Activated CD4-positive, alpha-beta T cell treated with anti-CD3 and anti-CD28 coated beads for 36 hours (primary cell): ENCODE measurements at places on chromosomes 16 and 17. TPM values are rescaled to one million over a fixed set of nuclear protein-coding genes. Genes with fewer than 3 reads are reported as not detected.
A peak's percentile ranks its signal among the peaks of the same experiment; 100 is the strongest.

DNA sequence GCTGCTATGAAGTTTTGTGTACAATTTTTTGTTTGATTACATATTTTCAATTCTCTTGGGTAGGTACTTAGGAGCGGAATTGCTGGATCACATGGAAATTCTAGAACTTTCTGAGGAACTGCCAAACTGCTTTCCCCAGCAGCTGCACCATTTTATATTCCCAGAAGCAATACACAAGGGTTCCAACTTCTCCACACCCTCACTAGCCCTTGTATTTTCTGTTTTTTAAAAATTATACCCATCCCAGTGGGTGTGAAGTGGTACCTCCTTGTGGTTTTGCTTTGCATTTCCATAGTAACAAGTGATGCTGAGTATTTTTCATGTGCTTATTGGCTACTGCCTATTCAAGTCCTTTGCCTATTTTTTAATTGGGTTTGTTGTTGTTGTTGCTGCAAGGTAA is 20.9 kb downstream of the NACA2 start:
- no peak for DNase-seq

DNA sequence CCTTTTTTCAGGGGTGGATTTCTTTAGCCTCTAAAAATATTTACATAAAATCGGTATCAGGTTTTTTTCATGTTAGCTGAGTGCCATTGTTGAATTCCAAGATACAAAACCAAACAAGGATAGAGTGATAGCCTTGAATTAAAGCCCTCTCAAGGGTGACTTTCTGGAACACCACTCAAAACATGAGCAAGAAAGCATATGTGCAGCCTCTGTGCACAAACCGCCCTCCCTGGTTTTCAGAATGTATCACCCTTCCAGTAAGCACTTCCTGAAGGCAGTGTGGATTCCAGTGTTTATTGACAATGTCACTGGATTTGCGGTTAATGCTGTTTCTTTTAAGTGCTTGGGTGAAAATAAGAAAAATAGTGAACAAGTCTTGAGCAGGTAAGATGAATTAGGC is 597.7 kb downstream of the TMEM114 start:
- no peak for DNase-seq

GRCh38 chr16:24991349-24991748 is 23.8 kb downstream of the ARHGAP17 start:
- DNase-seq = no peak

DNA sequence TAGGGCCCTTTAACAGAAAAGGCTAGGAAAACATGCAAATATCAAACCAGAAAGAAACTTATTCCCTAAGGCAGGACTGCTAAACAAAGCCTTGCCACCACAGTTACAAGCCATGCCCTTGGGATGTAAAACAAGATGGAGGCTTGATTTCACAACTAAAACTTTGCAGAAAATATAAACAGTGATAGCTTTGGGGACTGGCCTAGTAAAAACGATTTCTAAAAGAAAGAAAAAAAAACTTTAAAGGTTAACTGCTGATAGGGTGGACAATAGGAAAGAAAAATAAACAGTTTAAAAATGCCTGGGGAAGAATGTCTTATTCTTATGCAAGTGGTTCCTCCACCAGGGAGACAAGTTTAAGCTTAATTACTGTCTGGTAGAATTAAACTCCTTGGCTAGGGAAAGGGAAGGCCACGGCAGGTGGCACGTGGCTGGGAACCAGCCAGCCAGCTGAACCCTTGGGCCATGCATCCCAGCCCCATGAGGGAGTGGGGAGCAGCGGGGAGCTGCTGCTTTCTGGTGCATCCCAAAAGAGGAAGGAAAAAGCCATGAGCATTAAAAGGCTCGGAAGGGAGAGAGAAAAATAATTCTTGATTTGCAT is 10.7 kb upstream of the TMC5 start:
- no peak for DNase-seq

DNA sequence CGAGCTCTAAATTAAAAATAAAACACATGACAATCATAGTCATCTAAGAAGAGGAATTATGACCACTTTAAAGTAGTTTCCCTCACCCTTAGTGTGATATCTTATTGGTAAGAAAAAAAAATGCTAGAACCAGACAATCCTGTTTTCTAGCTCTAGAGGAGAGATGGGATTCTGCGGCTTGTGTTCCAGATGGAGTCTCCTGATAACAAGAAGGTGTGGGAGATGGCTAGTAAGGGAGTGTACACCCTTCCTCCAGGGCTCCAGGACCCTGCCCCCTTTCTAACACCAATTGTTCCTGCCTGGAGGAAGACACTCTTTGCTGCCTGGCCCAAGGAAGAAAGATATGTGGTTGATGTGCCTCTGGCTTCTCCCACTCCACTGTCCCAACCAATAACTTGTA is 68.8 kb upstream of the FBXO47 start:
- DNase-seq = no peak

GRCh38 chr16:75550211-75550662 is 5.8 kb downstream of the TMEM231 start:
- DNase-seq = peak; percentile 57

- peak; percentile 35 for DNase-seq
Measured at GRCh38 chr17:75514299-75514918, 928 bp downstream of the CASKIN2 start.

- peak; percentile 47 for DNase-seq
Measured at GRCh38 chr16:24036614-24037013, 200.8 kb downstream of the PRKCB start.

GRCh38 chr17:17175917-17176316 is 30.2 kb downstream of the PLD6 start:
- DNase-seq = peak; percentile 40

GRCh38 chr17:16866436-16866835 is 105.5 kb downstream of the TNFRSF13B start:
- no peak for DNase-seq

The NGFR gene
- 0.46 TPM for total RNA-seq

The RAB37 gene
- 3.5 TPM for total RNA-seq

The ADORA2B gene
- 1.9 TPM for total RNA-seq
